ENCODE measurements at places on chromosomes 2 and 18.

GRCh38 chr18:31646332-31647126 lies 37.9 kb downstream of the B4GALT6 start:
- DNase-seq, result no peak

DNA sequence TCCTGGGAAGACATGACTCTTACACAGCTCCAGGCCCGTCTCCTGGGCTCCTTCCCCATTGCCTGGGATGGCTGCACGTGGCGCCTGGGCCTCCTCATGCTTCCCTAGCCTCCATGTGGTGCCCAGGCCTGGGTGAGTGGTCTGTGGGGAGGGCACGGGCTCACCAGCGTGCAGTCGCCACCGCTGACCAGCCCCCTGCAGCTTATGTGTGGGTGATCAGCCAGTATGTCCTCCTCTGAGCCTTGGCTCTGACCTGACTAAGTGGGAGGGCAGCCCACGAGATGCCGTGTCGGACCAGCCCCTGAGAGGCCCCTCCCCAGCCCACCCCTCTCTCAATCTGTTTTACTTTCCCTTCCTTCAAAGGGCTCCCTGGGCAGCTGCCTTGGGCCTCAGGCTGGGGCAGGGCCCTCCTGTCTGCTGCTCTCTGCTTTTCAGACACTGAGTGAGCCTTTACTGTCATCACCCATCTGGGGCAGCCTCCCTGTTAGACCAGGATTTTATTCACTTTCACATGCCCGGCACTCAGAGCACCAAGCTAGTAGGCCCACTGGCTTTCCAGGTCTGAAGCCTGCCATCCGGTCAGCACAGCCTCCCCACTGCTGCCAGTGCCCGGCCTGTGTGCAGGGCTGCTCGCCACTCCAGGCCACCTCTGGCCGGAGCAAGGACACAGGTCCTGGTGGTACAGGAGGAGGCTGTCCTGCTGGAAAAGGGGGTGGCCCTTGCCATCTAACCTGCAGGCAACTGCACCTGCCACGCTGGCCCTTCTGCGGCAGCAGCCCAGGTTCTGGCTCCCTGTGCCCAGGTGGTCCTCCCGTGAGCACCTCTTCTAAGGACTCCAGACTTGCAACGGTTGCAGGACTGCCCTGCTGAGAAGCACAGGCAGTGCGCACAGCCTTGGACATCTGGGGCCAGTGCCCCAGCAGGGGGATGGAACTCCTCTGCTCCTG lies 84.9 kb upstream of the HPCAL1 start:
- no peak for DNase-seq

DNA sequence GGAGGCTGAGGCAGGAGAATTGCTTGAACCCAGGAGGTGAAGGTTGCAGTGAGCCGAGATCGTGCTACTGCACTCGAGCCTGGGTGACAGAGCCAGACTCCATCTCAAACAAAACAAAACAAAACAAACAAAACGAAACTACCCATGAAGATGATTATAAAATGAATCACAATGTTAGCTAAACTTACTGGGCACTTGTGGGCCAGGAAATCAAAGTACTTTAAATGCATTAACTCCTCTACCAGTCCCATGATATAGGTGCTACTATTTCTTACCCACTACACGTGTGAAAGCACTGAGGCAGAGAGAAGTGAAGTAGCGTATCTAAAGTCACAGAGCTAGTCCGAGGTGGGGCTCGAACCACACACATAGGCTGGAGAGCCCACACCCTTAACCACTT lies 53.6 kb downstream of the POLE4 start:
- no peak for DNase-seq

- no peak for DNase-seq
Measured at GRCh38 chr2:191056228-191056627, 42.3 kb upstream of the STAT1 start.

- DNase-seq, result no peak
Measured at GRCh38 chr2:225773148-225773547, 373.6 kb downstream of the NYAP2 start.

DNA sequence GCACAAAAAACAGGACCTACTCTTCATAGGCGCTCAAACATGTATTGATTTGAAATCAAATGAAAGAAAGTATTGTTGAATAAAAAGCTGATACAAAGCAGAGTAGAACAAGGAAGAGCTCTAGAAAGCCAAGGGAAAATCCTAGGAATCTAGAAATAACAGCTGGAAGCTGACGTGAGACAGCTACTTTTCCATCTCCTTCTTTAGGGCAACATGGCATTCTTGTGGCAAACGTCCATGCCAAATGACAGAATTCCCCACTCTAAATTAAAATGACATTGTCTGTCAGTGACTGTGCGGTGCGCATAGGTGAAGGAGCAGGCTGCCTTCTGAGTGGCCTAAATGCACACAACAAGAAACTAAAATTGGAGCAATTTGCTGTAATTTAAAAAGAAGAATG lies 557.4 kb downstream of the SOX11 start:
- DNase-seq, result no peak

DNA sequence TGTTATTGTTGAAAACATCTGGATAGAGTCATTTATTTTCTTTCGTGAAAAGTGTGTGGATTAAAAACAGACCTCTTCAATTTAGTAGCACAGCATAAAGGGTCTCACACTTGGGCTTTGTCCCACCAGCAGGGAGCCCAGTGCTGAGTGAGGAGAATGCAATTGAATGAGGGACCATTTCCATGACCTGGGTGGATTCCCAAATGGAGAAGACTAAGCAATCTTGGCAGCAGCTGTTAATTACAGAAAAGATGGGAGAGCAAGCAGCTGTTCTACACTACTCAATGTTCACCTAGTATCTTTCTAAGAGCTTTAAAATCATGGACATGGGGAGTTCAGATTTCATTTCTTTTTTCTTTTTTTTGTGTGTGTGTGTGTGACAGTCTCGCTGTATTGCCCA lies 121.8 kb upstream of the FN1 start:
- DNase-seq, result no peak

GRCh38 chr18:79620576-79621165 lies 58.9 kb upstream of the CTDP1 start:
- DNase-seq, result no peak

GRCh38 chr18:33404244-33404873 lies 36.2 kb downstream of the CCDC178 start:
- no peak for DNase-seq

GRCh38 chr2:222862909-222863544 lies 2.2 kb downstream of the ACSL3 start:
- DNase-seq, result no peak

- DNase-seq, result no peak
Measured at GRCh38 chr18:32424696-32425095, 46.0 kb downstream of the GAREM1 start.

DNA sequence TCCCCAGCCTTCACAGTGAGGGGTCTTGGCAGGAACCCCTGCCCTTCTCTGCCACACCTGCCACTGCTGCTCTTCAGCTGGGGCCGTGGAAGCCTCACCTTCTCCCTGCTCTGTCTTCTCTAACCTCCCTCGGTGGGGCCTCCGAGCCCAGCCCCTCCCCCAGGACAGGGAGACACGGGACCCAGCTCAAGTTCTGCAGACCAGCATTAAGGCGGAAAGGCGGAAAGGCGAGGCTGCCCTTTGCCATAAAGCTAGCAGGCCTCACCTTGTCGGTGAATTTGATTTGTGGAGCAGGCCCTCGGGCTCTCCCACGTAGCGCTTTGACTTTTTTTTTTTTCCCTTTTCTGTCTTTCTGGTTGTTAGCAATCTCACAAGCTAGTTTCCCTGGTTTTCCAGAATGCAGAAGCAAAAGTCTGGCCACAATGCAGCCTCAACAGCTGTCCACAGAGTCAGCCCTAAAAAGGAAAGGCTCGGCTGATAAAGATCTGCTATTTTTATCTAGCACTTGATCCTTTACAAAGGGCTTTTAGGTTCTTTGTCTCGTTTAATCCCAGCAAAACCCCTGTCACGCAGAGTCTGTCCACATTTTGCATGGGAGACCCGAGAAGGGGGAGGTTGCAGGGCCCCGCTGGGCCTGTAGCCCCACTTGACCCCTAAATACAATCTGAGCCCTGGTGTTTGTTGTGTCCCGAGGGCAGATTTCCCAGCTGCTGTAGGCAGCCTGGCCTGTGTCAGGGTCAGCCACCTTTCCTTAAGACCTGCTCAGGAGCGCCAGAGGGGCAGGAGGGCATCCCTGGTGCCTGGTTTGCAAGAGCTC lies 6.0 kb downstream of the ITM2C start:
- DNase-seq, result no peak

DNA sequence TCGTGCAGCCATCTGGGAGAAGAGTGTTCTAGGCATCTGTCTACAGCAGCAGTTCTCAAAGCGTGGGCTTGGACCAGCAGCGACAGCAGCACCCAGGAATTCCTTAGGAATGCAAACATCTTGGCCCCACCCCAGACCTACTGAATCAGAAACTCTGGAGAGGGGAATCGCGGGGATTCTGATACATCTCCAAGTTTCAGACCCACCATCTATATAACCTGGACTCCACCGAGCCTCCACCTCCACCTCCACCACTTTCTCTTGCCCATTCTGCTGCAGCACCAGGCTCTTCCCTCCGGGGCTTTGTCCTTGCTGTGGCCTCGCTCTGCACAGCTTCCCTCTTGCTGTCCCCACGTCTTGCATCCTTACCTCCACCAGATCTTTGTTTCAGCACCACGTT lies 256.4 kb downstream of the BCL2 start:
- DNase-seq, result peak; percentile 22

DNA sequence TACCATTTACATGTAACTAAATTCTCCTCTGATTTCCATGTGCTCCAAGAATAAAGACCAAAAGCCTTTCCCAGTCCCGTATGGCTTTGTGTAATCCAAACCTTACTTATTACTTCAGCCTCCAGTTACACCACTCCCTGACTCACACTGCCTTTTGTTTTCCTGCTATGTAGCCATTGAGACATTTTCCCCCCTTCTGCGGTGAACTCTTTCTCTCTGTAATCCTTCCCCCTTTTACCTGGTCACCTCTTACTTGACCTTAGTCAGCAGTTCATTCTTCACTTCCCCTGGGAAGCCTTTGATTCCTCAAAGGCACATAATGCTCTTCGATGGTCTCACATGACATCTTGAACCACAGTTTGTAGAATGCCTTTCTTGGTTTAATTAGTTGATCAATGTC lies 256.0 kb upstream of the FANCL start:
- DNase-seq, result no peak

DNA sequence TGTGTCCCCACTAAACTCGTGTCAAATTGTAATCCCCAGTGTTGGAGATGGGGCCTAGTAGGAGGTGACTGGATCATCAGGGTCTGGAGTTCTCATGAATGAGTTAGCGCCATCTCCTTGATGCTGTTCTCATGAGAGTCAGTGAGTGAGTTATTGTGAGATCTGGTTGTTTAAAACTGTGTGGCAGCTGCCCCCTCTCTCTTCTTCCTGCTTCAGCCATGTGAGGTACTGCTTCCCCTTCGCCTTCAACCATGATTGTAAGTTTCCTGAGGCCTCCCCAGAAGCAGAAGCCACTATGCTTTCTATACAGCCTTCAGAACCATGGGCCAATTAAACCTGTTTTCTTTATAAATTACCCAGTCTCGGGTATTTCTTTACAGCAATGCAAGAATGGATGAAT lies 50.4 kb downstream of the AP1S3 start:
- DNase-seq, result no peak

DNA sequence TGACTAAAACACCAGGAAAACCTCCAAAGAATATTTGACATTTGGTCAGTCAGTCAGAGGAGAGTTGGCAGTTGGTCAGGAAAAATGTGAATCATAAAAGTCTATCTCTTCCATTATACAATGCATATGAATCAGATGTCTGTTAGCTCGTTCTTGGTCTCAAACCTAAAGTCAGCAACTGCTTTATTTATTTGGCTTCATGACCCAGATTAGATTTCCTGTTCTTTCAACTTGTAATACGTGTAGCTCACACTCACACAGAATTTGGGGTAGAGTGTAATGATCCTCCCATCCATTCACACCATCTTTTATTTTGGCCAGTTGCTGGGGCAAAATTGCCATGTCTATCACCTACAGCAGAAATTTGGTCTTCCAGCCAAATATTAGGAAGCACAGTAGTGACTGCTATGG lies 81.9 kb upstream of the COL5A2 start:
- no peak for DNase-seq

DNA sequence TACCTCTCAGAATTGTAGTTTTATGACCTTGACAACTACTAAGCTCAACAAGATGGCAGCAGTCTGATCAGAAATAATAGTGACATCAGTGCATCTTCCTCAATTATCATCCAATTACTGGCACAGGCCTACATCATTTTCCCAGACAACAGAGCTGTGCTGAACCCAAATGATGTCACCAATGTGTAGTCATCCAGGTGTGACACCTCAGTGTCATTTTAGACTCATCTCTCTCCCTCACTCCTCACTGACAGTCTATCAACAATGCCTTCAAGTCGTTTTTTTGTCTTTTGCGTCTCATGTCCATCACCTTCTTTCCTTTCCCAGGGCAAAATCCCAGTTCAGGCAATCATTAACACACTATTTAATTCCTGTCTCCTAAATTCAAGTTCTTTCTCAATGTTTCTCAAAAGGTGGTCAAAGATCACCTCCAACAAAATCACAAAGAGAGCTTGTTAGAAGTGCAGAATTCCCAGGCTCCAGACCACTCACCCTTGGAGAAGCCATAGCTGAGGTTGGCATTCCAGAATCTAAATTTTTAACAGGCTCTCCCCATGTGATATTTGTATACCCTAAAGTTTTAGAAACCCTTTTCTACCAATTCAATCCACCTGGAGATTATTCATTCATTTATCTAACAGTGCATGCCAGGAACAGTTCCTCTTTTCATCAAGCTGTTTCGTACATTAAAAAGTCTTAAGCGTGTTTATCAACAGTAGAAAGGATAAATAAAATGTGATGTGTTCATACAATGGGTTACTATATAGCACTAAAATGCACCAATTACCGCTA lies 125.3 kb upstream of the KLF7 start:
- DNase-seq, result no peak

GRCh38 chr2:3117650-3118216 lies 259.9 kb downstream of the EIPR1 start:
- no peak for DNase-seq

- DNase-seq, result no peak
Measured at GRCh38 chr2:47008381-47009252, 93.0 kb upstream of the MCFD2 start.

- no peak for DNase-seq
Measured at GRCh38 chr18:63185984-63186383, 133.6 kb downstream of the BCL2 start.

DNA sequence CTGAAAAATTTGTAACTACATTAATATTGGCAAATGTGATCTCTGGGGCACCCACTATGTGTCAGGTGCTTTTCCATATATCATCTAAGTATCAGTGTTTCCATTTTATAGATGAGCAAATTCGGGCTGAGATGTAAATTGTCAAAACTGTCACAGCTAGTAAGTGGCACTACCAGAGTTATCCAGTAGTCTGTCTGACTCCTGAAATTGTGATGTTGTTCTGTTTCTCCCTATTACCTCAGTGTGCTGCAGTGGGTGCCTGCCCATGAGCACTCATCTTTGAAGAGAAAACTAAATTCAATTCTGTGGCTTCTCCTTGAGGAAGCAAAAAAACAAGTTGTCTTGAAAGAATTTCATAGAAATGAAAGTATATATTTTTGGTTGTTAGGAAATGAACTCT lies 467.4 kb upstream of the FANCL start:
- DNase-seq, result no peak

Measured in HS-27A (cell line).